Hippocampal formation (tissue), 2 donors: ENCODE measurements at places on chromosomes 12 and 14.

GRCh38 chr12:49059299-49060171 lies 1.1 kb downstream of the KMT2D start:
- no peak for DNase-seq

- no peak for DNase-seq
These were observed 89.3 kb upstream of the FGD4 start for GRCh38 chr12:32309811-32310736.

DNA sequence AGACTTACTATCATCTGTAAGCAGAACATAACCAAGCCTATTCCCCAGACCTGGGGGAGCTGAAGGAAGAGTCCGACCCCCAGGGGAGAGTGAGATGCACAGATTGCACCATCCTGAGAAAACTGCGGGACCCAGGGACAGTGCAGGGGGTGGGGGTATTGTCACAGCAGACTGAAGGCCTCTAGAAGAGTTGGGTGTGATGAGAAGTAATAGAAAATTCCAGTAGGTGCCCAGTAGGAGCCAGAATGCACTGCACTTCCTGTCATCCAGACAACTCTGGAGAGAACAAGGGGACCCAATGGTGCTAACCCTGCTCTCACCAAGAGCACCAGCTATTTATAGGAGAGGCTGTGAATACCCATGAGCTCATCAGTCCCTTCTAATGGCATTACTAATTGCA lies 190.1 kb downstream of the BCL11B start:
- DNase-seq: no peak

DNA sequence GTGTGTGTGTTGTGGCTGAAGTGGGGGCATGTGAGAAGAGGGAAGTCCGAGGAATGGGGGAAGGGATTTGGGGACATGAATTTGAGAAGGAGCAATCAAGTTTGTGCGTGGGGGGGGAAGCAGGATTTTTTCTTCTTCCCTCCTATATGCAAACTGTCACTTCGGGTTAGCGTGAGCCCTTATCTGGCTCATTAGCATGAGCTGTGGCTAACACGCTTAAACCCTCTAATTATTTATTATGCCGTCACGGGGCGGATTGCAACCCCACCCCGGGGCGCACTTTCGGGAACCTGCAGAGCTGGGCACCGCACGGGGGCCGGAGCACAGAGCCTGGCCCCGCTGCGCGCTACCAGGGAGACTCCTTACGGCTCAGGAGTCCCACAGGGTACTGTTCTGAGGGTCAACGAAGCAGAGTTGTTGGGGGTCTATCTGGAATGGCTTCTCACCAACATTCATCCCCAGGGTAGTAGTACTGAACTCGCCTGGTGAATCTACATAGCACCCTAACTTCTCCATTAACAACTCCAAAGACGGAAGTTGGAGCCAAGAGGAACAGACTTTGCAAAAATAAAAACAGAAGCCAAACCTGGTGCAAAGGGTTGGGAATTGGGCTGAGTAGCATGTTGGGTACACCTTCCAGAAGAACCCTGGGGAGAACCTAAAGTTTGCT lies 6.4 kb upstream of the ASCL1 start:
- DNase-seq: no peak

GRCh38 chr12:113396200-113396599 lies 7.5 kb downstream of the SDS start:
- DNase-seq: no peak

GRCh38 chr14:96173636-96174475 lies 30.8 kb upstream of the BDKRB2 start:
- no peak for DNase-seq

DNA sequence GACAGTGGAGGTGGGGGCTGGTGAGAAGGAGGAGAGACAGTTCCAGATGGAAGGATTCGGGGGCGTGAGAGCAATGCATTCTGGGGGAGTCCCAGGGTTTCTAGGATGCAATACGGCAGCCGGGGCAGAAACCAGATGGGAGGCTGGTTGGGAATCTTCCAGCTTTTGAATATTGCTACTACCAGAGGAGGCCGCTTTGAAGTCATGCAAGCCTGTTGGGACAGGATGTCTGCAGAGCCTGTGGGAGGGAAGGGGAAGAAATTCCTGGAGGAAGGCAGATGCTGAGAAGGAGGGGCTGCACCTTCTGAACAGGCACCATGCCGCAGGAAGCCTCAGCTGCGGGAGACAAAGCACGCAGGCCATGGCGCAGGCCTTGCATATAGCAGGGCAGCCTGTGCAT lies 105.4 kb downstream of the APAF1 start:
- peak; percentile 27 for DNase-seq
